Skin of body (tissue), 3 donors: ENCODE measurements at places on chromosomes 7 and 10.

GRCh38 chr10:133012573-133013359, 70.4 kb upstream of the CFAP46 start:
- DNase-seq, result no peak

DNA sequence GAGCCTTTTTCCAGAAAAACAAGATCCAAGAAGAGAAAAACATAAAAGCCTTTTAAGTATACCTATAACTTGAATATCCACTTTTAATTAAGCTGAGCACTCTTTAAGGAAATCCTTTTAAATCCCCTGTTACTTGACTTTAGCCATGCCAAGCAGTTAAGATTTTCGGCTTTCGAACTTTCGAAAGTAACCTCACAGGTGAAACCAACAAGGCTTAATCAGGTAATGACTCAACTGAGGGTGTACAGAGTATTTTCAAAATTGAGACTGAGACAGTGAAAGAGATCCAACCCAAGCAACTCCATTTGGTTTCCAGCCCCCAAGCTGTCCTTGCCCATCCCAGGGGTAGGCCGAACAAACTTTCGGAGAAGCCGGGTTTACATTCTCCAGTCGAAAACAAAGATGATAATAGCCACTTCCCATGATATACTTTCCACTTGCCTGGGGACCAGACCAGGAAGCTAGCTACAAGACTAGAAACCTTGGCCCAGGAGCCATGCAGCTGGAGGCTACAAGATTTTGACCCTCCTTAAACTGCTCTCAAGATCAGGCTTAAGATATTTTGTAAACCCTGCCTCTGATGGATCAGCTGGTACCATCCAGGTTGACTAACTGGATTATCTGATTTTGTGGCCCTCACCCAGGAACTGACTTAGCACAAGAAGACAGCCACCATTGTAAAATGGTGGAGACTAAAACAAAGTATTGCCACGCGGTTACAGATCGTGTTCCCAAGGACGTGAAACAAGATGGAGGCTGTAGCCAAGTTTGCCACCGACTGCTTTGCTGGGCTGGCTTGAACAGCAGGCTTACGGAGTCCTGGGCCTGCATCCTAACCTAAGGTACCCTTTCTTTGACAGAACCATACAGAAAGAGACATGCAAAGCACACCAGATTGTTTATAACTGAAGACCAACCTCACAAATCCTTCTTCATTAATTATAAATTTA, 32.3 kb downstream of the C1GALT1 start:
- DNase-seq, result no peak

DNA sequence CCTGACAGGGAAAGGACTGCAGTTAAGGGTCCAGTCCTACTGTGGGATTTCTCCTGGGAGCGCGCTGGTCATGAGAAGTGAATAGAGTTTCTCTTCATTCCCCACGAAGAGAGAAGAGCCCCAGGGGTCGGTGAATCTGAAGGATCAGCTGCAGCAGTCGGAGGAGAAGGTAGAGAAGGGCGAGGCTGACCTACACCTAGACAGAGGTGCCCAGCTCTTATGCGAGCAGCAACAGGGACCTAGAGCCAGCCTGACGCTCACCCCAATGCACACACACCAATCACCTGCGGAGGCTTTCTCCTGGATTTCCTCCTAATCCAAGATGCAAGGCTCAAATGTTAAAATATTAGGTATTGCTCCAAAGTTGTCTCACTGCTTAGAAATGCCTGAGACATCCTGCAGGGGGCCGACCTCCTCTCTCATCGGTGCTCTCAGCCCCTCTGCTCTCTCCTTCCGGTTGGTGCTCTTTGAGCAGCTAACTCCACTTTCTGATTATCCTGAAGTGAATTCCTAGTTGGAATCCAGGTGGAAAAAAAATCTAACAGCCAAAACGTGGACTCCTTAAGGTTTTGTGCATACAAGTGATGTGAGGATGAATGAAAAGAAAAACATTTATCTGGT, 176.4 kb downstream of the AHR start:
- no peak for DNase-seq

DNA sequence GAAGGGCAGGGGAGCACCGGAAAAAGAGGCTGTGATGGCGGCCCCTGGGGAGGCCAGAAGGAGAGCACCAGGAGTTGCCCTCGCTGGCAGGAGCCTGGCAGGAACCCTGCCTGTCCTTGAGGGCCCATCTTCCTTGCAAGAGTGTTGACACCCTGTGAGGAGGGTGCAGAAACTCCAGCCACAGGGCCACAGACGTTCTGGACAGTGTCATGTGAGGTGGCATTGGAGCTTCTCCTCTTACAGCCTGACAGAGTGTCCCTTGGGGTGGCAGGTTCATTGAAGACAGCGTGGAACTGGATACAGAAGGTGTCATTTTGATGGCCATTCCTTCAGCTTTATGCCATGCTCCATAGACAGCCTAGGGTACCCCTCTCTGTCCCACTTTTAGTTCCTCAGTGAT, 54.2 kb downstream of the RBM20 start:
- no peak for DNase-seq

DNA sequence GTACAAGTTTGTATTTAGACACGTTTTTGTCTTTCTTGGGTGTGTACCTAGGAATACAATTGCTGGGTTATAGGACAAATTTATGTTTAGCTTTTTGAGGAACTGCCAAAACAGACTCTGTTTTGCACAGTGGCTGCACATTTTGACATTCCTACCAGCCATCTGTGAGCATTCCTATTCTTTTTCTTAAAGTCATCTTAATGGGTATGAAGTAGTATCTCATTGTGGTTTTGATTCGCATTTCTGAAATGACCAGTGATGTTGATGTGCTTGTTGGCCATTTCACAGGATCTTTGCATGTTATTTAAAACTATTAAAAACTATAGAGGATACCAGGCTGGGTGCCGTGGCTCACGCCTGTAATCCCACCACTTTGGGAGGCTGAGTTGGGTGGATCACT, 32.6 kb upstream of the IL15RA start:
- DNase-seq, result no peak

DNA sequence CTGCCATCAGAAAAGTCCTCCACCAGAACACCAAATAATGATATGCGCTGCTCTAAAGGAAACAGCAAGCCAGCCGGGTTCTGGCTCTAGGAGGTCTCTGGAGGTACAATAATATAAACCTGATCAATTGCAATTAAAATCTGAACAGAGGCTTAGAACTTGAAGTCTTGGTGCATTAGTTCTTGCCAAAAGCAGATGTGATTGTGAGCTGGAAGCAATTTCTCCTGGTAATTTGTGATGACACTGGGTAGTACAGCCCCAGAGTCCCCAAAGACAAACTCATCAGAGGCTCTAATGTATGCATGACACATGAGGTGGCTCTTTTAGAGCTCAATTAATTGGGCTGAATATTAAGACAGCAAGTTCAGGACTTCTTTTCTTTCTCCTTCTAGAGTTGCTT, 3.3 kb downstream of the ETV1 start:
- DNase-seq, result no peak

- DNase-seq, result no peak
Measured at GRCh38 chr10:70055550-70055949, 2.9 kb downstream of the MACROH2A2 start.

DNA sequence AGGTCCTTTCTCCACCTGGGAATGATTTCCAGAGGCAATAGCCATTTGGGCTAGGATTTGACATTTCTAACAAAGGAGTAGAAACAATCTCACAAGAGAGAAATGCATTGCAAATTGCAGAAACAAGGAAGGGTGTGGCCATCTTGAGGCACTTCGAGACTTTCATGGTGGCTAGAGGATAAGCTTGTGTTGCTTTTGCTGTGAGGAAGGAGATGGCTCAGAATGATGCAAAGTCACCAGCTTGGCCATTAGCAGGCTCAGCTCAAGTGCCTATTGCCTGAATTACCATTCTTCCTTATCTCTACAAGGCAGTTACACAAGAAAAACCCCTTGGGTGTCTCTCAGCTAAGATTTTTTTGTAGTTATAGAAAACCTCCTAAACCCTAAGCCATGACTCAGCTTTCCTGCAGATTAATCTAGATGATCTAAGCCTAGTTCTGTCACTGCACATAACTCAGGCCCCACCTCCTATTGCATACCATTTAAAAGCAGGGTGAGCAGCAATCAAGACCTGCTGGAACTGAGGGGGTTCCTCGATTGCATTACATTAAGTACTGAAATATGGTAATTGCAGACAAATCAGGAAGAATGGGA, 683.1 kb downstream of the NRG3 start:
- DNase-seq, result no peak

- DNase-seq, result no peak
Measured at GRCh38 chr10:83816942-83817341, 322.4 kb upstream of the GHITM start.

- no peak for DNase-seq
Measured at GRCh38 chr7:31957756-31958155, 112.5 kb downstream of the PDE1C start.

- no peak for DNase-seq
Measured at GRCh38 chr10:25852364-25852941, 81.6 kb upstream of the MYO3A start.

DNA sequence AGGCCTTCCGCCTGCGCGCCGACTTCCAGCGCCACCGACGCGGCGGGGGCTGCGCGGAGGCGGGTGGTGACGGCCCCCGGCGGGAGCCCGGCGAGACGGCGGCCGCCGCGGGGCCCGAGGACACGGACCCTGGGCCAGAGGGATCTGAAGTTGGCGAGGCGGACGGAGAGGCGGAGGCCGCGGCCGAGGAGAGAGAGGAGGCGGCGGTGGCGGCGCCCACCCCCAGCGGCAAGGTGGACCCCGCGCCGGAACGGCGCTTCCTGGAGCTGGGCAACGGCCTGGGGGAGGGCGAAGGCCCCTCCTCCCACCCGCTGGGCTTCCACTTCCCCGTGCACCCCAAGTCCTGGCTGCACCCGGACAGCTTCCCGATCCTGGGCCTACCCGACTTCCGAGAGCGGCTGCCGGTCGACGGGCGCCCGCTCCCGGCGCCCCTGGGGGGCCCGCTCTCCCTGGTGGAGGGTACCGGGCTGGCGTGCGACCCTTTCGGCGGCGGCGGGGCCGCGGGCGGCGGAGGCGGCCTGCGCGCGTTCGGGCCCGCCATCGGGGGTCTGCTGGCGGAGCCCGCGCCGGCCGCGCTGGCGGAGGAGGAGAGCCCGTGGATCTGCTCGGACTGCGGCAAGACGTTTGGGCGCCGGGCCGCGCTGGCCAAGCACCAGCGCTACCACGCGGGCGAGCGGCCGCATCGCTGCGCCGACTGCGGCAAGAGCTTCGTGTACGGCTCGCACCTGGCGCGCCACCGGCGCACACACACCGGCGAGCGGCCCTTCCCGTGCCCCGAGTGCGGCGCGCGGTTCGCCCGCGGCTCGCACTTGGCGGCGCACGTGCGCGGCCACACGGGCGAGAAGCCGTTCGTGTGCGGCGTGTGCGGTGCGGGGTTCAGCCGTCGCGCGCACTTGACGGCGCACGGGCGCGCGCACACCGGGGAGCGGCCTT, 16.2 kb downstream of the ZNF316 start:
- DNase-seq, result no peak

DNA sequence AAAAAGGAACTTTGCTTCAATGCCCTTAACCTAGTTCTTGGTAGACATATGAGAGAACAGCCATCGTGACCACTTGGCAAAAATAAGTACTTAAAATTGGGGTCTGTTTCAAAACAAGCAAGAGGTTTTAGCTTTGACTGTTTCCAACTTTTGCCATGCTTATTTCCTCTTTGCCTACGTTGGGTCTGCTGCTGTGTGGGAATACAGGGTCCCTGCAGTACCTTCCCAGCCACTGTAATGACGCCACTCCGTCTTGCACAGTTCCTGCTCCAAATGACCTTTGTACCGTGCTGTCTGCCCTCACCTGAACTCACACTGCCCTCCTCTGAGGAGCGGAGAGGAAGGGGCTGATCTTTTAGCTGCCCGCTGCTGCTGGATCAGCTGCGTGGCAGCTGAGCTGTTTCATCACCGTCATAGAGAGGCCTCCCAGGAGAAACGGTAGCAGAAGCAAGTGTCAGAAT, 133.1 kb downstream of the MAPK8 start:
- DNase-seq, result no peak

DNA sequence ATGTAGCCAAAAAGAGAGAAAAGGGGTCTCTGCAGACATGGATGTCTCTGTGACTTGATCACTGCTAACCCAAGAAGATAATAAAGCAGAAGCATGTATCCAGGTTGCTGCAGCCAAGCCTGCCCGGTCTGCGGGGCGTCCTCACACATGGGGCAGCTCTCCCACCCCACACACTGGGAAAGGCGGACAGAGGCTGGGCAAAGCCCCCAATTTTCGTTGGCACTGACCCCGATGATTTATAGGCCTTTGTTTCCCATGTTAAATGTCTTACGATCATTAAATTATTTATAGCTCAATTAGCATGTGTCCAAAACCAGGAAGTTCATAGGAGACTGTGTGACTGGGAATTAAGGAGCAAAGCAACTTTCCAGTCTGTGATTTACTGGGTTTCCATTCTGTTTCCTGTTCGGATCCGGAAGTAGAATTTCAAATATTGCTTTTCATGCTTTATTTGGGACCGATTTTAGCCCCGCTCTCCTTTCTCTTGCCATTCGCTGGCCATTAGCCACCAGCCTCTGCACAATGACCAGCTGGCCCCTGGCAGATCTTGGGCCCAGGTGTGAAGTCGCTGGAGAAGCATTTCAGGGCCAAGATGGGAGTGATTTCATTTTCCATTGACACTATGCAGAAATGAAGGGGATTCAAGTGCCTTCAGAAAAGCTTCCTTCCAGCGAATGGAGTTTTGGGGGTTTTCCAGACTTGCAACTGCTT, 91.6 kb downstream of the EGFR start:
- DNase-seq, result no peak

- peak; percentile 49 for DNase-seq
Measured at GRCh38 chr7:1579481-1580421, 9.9 kb upstream of the PSMG3 start.

- DNase-seq, result peak; percentile 50
Measured at GRCh38 chr10:126661841-126662515, 8.5 kb downstream of the C10orf90 start.
